Glutamatergic neuron (in vitro differentiated cells): ENCODE measurements at places on chromosomes 12 and 14.

- no peak for DNase-seq
Observed at GRCh38 chr12:27511031-27511722, 12.8 kb upstream of the PPFIBP1 start.

GRCh38 chr12:4353785-4354208 lies 25.7 kb downstream of the FGF23 start:
- DNase-seq = no peak

- DNase-seq = no peak
Observed at GRCh38 chr14:99253890-99254289, 18.1 kb downstream of the BCL11B start.

DNA sequence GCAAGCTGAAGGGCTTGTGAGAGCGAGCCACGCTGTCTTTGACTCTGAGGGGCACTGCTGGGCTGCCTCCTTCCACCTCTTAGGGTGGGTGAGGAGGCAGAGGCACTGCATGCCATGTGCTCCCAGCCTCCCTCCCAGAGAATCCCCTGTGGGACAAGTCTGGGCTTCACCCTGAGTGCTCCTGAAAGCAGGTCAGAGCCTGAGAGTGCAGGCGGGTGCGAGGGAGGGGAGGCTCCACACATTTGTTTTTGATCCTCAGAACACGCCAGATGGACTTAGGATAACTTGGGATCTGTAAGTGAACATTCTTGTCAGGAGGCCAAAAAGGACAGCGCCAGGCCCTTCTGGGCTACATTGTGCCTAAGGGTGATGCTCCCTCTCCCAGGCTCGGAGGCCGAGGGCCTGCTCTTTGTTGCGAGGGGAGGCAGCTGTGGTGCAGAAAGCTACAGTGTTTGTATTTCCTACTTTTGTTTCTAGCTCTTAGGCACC lies 155.4 kb downstream of the TMX1 start:
- DNase-seq = peak; percentile 66

- no peak for DNase-seq
Observed at GRCh38 chr12:111864913-111865312, 22.9 kb downstream of the MAPKAPK5 start.

GRCh38 chr12:98578392-98578791 lies 15.1 kb upstream of the SLC25A3 start:
- no peak for DNase-seq

DNA sequence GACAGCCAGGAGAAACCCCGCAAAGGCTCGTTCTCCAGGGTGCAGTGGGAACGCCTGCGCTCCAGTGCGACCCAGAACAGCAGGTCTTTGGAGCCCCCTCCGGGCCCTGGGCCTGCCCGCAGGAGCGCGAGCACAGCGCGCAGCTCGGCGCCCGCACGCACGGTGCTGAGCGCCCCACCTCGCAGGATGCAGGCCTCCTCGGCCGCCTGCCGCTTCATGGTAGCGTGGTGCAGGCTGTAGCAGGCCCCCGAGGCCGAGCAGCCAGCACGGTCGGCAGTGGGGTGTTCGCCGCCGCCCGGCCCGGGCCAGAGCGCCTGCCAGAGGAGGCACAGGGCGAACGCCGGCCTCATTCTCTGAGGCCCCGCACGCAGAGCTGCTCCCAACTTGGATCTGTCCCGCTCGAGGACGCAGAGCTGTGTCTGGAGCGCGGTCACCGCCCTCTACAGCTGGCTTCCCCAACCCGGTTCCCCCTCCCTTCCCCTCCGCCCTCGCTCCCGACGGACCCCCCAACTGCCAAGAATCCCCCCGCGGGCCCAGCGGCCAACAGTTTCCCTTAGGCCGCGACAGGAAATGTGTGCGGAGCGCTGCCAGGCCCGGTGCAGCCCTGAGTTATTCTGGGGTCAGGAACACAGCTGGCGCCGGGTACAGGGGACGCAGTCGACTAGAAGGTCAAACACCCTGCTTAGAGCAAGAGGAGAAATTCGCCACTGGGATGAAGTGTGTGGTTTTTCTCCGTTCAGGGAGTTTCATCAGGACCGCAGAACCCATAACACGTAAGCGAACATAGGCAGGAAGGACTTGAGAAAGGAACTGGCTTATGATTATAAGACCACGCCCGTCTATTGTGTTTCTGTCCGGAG lies at the start of gene CLEC14A:
Gene CLEC14A (minus strand): TSS at position 421 of the 860 bp plus-strand sequence. CDS start 71 bp downstream, at position 350.
- DNase-seq = peak; percentile 55

GRCh38 chr12:82862069-82862841 lies 175.5 kb downstream of the TMTC2 start:
- no peak for DNase-seq

- no peak for DNase-seq
Observed at GRCh38 chr12:78666584-78666983, 198.0 kb upstream of the SYT1 start.

- DNase-seq = no peak
Observed at GRCh38 chr14:96793547-96793946, 3.6 kb upstream of the VRK1 start.

GRCh38 chr12:123595729-123596128 lies 6.2 kb upstream of the DDX55 start:
- DNase-seq = no peak

GRCh38 chr14:36028218-36028617 lies 148.3 kb downstream of the PTCSC3 start:
- DNase-seq = no peak

DNA sequence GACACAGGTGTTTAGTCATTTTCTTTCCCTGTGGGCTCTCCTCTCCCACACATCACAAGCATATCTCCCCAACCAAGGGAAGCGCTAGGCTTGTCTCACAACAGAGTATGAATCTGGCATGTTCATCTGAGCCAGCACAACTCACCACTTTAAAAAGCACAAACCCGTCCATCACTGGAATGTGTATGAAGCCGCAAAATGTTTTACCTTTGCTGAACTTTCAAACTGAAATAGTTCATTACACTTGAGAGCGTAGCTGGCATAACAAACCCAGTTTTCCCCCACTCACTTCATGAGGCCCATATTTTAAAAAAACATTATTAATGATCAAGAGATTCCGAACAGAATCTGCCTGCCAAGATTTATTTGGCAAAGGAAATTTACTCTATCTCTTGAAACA lies 15.8 kb downstream of the NID2 start:
- no peak for DNase-seq

DNA sequence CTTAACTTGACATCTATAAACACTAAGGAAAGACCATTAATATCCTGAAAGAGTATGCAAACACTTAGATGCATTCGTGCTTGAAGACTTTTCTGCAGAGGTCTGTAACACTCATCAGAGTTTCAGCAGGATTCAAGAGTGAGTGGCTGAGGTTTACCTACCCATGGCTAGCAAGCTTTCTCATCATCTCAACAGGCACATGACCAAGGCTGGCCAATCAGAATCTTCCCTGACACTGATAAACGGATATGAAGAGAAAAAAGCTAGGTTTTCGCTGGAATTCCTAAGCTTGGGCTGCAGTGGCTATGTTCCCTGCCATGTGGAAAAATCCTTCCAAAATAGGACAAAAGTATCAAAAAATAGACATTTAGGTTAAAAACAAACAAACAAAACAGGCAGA lies 162.1 kb upstream of the USP15 start:
- no peak for DNase-seq

GRCh38 chr12:47249082-47249481 lies 169.3 kb upstream of the AMIGO2 start:
- DNase-seq = no peak
